ENCODE measurements at places on chromosomes 4 and X.
A peak's percentile ranks its signal among the peaks of the same experiment; 100 is the strongest.

GRCh38 chrX:48956728-48957414 lies 536 bp downstream of the OTUD5 start:
- DNase-seq = no peak

DNA sequence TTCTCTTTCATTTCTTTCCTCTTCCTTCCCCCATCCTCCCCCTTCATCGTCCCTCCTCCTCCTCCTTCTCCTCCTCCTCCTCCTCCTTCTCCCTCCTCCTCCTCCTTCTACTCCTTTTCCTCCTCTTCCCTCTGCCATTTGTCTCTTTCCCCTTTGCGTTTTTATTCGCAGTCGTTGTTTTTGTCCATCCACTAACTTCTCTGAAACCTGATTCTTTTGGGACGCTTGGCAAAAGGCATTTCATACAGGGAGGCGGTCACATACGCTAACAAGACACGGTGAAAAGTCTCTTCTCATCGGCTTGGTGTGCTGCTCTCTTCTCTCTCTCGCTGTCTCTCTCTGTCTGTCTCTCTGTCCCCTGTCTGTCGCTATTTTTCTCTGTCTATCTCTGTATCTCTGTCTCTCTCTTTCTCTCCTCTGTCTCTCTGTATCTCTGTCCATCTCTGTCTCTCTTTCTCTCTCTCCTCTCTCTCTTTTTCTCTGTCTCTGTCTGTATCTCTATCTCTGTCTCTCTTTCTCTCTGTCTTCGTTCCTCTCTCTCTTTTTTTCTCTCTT lies 5.4 kb upstream of the SHOX start:
- no peak for DNase-seq

DNA sequence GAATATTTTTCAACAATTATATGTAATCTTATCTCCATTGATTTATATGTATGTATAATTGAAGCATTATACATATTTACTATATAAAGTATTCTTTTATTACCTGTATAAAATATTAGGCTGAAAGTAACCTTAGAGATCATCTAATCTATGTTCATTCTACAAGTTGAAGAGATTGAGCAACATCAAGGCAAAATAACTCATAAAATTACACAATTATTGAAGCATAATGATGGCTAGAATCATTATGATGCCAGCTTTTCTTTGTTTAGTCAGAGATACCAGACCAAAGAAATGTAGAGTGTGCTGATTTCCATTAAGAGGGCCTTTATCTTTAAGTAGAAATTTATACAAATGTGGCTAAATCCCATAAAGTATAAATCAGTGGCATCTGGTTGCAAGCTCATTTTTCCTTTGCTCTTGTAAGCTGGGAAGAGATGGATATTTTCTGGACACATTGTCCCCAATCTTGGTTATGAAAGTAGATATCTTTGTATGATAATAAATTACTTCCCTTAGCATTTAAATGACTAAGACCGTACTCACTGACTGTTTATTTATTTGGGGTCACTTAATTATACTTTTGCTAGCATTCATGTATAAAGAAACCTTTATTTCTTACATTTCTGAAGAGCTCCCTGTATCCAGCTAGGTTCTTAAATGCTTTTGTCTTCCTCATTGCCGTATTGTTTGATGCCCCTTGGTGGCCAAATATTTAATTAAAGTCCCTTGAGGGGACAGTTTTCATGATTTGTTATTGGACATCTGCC lies 339.8 kb downstream of the PCDH7 start:
- no peak for DNase-seq

DNA sequence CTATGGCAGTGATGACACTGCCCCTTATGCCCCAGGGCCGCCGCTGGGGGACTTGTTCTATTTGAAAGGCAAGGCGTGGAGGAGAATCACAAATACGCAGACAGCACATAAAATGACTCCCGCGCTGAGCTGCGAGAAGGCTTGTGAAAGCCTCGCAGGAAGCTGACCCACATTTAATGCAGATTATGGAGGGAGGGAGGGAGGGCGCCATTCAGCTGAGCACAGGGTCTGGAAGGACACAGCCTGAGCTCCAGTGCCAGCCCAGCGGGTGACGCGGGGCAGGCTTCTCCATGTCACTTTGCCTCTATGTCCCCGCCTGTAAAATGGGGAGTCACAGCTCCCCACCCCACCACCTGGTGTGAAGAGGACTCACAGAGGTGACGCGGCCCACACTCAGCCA lies 14.3 kb downstream of the ABLIM2 start:
- no peak for DNase-seq

GRCh38 chr4:26685250-26685649 lies 101.4 kb downstream of the TBC1D19 start:
- DNase-seq = no peak

DNA sequence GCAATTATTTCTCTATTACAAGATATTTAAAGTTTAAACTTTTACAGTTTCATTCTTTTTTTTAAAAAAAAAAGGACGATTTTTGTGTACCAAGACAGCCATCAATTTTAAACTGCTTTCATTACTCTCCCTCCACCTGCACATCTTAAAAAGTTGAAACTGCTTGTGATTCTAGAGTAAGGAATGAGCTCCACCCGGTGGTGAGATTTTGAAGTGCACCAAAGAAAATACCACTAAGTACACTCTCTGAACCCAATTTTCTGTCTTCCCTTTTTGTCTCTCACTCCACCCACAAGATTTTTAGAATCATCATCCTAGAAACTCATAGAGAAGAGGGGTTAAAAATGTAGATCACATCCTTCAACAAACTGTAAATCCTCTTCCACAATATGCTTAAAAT lies 91.3 kb upstream of the WDR44 start:
- peak; percentile 22 for DNase-seq

- DNase-seq = no peak
Measured at GRCh38 chr4:123606946-123607542, 210.4 kb downstream of the SPRY1 start.

GRCh38 chrX:119757979-119758730 lies at the start of gene SOWAHD:
TSS of gene SOWAHD (plus strand) at chrX:119758588. CDS start at chrX:119758668, 80 bp downstream.
- DNase-seq = no peak

DNA sequence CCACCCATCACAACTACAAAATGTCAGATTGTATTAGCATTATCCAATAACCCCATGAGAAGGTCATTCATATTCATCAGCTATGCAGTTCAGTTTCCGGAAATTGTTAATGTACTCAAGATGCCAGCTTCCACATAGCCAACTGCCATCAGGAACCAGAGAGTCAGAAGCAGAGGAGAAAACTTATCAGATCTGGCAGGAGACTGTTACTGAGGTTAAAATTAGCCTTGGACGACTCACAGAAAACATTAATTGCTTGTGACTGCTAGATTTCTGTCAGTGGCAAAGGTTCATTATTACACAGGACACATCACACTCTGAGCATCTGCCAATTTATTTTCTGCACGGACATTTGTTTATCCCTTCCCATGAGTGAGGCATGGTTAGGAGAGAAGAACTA lies 352.8 kb downstream of the DHRSX start:
- no peak for DNase-seq

GRCh38 chr4:54553001-54553400 lies 104.8 kb upstream of the KIT start:
- DNase-seq = no peak
